ENCODE measurements at places on chromosomes 5 and 9.

DNA sequence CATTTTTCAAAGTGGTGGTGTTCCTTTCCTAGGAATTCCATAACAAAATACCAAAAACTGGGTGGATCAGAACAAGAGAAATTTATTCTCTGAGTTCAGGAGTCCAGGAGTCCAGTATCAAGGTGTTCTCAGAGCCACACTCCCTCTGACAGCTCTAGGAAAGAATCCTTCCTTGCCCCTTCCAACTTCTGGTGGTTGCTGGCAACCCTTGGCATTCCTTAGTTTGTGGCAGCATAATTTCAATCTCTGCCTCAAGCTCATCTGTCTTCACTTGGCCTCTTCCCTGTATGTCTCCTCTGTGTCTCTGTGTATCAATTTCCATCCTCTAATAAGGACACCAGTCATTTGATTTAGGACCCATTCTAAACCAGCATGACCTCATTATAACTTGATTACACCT, 243.7 kb downstream of the MPDZ start:
- DNase-seq, result no peak

DNA sequence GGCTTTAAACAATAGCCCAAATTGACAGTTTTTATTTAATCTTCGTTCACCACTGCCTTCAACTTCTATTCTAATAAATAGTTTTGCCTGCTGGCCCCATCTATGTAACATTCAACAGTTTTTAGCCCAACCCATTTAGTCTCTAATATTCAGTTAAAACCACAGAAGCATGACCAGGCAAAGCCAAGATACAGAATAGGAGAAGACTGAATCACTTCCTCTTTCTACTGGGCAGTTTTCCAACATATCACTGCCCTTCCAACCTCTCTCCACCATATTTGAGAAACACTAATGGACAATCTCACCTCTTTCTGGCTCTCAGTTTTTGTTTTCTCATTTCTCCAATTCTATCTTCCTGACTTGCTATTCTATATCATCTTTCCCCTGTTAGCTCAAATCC, 352.9 kb downstream of the DNAH5 start:
- DNase-seq, result no peak

- no peak for DNase-seq
These were observed 6.2 kb downstream of the COX7C start for GRCh38 chr5:86623785-86624483.

- DNase-seq, result no peak
These were observed 15.4 kb downstream of the IER5L start for GRCh38 chr9:129162497-129163197.

DNA sequence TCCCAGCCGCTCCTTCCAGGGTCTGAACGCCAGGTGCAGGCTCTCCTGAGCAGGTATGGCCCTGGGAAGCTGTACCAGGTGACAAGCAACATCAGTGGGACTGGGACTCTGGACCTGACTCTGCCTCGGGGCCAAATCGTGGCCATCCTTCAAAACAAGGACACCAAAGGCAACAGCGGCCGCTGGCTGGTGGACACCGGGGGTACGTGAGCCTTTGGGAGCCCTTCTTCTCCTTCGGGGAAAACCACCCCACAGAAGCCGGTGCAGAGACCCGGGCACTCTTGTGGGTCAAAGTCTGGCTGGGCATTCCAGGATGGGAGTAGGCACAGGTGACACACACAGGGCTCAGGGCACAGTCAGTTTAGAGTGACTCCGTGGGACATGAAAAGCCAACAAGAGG, 45.8 kb downstream of the ARHGEF37 start:
- no peak for DNase-seq

- DNase-seq, result peak; percentile 65
These were observed 87.0 kb downstream of the ZNF618 start for GRCh38 chr9:113963017-113963620.

GRCh38 chr9:135225619-135226228, 138.3 kb downstream of the OLFM1 start:
- DNase-seq, result no peak

DNA sequence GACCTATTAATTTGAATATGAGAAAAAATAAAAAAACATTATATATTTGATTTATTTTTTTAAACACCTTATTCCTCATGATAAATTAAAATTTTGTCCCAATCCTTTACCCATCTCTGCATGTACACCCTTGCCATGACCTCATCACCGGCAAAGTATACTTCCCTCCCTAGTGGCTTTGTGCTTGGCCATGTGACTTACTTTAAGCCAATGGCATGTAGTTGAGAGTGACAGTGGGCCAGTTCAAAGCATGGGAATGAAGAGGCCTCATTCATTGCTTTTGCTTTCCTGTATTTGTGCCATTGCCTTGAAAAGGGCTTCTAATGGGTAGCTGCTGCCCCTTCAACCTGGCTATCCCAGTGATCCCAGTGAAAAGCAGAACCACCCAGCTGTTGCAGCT, 31.2 kb downstream of the C9 start:
- DNase-seq, result no peak

DNA sequence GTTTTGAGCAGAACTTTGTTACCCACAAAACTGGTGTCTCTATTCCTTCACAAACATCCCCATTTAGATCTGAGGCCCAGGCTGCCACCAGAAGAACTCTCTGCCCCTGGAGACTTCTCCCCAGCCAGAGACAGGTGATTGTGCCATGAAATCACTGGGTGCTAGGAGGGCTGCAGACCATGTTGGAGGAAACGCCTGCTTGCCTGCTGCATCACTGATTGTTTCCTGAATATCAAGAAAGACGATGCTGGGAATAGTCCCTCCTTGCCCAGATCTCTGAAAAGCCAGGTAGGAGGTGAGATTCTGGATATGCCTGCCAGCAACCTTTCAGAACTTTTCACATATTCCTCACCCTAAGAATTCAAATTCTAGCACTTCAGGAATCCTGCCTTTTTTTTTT, 8.1 kb downstream of the ZNF366 start:
- no peak for DNase-seq

DNA sequence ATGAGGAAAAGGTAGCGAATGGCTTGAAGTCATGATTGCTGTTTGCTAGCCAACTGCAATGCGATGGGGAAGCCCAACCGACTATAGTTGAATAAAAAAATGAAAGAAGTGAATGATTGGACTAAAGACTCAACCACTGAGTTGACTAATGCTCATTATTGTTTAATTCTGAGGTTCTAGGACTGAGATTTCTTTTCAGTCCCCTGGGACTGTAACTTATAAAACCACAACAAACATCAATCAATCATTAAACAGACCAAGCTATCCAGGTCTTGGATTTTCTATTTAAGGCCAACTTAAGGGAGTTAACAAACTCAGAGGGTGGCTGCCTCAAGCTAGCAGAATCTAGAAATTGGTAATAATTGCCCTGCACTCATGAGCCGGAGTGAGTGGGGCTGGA, 154.2 kb downstream of the DOCK2 start:
- no peak for DNase-seq

- DNase-seq, result no peak
These were observed 297.0 kb upstream of the ACTBL2 start for GRCh38 chr5:57779383-57780223.

- no peak for DNase-seq
These were observed 43.6 kb upstream of the CLINT1 start for GRCh38 chr5:157902449-157903116.

DNA sequence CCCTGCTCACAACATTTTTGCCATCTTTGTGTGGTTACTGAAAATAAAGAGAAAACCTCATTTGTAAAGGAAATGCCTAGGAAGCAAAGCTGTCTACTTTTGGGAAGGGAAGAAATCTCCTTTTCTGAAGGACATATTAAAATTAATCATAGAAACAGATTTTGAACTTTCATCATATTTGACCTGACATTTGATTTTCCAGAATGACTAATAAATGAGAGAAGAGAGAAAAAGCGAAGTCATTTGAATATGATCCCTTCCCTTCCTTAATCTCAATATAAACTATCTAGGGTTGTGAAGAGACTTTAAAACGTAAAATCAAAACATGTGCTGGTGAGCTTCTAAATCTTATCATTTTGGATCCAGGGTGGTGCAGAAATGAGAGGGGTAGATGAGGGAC, 66.3 kb downstream of the FEM1C start:
- DNase-seq, result no peak

GRCh38 chr5:132684491-132684890, 10.7 kb downstream of the IL4 start:
- DNase-seq, result no peak

Data from ecto neural progenitor cell (in vitro differentiated cells).